ENCODE measurements at places on chromosomes 4 and X.

DNA sequence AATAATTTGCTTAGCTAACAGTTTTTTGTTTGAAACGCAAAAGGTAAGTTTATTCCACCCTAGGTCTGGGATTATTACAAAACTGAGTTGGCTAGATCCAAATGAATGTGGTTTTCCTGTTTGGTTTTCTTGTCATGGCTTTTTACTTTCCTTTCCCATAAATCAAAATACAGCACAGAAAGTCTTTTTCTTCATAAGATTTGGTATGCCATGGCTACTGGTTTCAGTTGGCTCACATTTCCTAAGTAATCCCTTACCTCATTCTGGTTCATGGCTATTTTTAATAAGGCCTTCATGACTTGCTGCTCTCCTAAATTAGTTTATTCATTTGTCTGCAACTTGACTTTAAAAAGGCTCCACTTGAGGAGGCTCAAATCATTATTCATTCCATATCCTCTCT lies 12.9 kb upstream of the PAK3 start:
- DNase-seq, result peak; percentile 24

GRCh38 chr4:73533515-73534422 lies 52.2 kb downstream of the AFM start:
- no peak for DNase-seq

DNA sequence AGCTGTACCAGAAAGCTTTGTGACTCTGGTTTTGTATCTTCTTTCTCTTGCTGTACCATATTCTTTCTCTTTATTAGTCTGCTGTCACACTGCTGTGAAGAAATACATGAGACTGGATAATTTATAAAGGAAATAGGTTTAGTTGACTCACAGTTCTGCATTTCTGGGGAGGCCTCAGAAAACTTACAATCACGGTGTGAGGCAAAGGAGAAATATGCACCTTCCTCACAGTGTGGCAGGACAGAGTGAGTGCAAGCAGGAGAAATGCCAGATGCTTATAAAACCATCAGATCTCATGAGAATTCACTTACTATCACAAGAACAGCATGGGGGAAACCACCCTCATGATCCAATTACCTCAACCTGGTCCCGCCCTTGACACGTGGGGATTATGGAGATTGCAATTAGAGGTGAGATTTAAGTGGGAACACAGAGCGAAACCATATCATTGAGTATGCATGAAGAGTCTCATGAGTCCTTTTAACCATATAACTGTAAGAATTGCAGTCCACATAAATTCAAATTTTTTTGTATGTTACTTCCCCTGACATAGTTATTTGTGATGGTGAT lies 67.4 kb upstream of the INPP4B start:
- no peak for DNase-seq

GRCh38 chr4:54228546-54228945 lies 547 bp upstream of the PDGFRA start:
- DNase-seq, result no peak

- peak; percentile 66 for DNase-seq
Measured at GRCh38 chrX:105564501-105564900, 257.8 kb upstream of the NRK start.

- DNase-seq, result no peak
Measured at GRCh38 chr4:186170966-186171365, 20.4 kb upstream of the CYP4V2 start.

DNA sequence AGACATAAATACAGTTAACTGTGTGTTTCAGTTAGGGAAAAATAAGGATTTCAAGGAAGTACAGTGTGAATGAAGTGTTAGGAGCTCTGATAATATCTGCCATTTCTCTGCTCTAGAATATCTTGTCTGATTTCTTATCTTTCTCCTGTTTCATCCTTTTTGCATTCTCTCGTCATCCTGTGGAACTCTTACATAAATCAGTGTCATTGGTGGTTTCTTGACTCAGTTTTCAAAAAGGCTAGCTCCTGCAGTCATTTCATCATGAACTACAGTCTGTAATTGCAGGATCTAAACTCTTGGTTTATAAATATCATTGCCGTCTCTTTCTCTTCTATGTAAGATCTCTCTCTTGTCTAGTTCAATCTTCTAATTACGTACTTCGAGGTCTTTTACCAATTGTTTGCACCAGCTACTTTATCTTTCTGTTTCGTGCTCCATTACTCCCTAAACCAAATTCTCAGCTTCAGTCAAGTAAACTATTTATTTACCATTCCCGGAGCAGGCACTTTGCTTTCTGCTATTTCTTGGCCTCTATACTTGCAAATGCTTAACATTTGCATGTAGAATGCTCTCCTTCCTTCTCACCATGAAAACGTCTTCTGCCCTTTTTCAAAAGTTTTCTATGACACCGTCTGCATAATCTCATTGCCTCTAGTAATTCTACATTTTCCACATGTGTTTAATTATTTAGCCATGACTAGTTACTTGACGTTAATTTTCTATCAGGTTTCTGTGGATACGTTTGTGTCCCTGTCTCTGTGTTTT lies 294.0 kb downstream of the TENM3 start:
- DNase-seq, result no peak

DNA sequence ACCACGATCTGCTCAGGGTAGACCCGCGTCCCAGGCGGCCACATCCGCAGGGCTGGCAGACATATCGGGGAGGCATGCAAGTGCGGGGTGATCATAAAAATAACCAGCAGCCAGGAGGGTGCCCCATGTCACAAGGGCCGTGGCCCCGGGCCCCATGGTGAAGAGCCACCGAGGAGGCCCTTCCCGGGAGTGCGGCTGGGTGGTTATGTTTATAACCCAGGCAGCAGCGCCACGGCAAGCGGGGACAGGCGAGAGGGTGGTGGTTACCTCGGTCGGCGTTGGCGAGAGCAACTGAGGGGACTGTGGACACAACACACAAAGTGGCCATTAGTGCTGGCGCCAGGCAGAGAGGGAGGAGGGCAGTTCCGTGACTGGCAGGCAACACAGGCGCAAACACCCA lies 92.7 kb upstream of the AFAP1 start:
- no peak for DNase-seq

DNA sequence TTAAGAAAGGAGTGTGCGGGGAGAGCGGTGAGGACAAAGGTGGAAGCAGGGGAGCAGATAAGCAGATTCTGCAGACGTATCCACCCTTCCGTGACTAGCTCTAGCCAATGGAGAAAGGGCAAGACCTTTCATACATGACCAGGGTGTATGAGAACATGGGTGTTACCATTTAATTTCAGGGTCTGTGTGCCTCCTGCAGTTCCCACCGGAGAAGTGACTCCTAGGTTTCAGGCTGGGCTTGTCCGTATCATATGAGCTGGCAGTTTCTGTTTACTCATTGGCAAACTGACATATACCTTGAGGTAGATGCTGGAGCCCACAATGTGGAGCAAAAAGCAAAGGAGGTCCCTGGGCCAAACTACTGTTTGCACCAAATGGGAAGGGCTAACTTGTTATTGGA lies 6.8 kb downstream of the RBM47 start:
- peak; percentile 76 for DNase-seq

DNA sequence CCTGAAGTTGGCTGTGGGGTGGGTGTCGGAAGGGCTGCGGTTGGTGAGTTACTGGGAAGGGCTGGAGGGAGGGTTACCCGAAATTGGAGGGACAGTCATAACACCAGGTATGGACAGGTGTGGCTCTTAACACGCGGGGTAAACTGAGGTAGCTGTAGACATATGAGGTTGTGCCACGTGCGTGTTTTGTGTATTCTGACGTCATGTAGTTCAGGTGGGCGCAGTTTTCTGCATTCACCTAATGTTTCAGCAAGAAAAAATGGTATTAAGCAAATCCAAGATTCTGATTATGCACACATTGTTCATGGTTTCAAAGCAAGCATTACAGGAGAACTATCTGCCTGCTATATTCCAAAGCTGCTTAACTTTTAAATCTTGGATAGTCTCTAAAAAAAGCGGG lies 83.5 kb upstream of the GPM6B start:
- no peak for DNase-seq

DNA sequence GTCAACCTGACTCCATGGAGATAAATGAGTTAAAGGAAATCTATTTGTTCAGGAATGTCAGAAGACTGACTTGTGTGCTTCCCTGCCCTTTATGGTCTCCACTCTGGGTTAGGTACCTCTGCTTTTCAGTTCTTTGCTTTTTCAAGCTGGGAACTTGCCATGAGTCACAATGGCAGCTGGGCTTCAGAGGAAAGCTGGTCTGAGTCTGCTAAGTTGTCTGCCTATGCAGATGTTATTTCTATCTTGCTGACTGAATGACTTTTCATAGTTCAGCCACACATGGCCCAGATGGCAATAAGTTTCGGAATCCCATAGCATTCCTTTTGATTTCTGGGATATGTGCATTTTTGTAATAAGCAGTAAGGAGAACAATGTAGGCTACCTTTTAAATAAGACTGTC lies 337.9 kb upstream of the FGF13 start:
- no peak for DNase-seq

GRCh38 chr4:33193109-33193508 lies 2472.9 kb downstream of the PCDH7 start:
- DNase-seq, result no peak

DNA sequence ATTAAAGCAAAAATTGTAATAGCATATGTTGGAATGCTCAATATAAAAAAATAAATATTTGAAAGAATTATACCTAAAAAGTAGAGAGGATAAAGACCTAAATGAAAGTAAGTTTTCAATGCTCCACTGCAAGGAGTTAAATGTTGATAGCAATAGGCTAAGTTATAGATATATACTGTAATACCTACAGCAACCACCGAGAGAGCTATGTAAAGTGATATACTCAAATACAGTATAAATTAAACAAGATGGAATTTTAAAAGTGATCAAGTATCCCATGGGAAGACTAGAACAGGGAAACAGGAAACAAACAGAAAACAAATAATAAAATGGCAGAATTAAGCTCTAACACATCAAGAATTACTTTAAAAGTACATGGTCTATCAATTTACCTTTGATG lies 73.9 kb downstream of the CASP3 start:
- no peak for DNase-seq

DNA sequence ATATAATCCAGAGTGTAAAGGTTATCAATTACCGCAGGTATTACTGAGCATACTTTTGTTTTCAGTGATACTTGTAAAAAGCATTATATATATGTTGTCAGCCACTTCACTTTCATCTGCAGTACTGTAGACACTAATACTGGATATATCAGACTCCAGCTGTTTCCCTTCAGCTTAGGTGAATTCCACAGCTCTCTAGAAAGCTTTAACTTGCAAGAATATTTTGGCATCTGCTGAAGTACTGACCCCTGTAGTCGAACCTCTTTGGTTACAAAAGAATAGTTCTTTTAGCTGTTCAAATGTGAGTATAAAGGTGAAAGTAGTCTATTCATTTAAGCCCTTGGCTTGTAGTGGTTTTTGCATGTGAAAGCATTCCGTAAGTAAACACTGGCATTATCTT lies 1222.7 kb upstream of the TENM3 start:
- no peak for DNase-seq

- DNase-seq, result no peak
Measured at GRCh38 chrX:14050709-14051108, 21.0 kb upstream of the GEMIN8 start.

- DNase-seq, result peak; percentile 79
Measured at GRCh38 chr4:4995103-4995907, 24.0 kb downstream of the CYTL1 start.

GRCh38 chr4:94358101-94358500 lies 15.5 kb upstream of the HPGDS start:
- no peak for DNase-seq

DNA sequence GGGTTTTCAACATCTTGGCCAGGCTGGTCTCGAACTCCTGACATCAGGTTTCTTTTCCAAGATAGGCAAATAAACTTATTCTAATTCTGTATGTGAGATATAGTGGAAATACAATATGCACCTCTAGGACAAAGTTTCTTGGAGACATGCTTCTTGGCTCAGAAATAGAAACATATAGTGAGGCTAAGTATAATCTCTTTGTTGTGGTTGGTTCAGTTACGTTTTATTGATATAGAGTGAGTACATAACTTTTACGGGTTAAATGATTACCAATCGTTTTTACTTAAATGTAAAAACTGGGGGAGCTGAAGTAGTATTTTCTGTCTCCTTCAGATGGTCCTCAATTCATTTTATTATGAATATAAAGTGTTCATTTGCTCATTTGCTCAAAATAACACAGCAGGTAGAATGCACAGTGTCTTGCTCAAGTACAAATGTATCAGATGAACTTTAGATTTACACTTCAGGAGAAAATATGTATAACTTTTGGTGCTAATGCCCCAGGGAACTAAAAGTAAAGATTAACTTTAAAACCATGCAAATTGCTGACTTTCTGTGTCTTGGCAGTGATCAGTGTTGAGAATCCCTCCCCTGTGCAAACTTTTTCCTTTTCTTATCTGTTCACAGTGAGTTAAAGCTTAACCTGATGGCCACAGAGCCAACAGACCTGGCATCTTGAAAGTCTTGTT lies 77.6 kb downstream of the AFF1 start:
- DNase-seq, result no peak

DNA sequence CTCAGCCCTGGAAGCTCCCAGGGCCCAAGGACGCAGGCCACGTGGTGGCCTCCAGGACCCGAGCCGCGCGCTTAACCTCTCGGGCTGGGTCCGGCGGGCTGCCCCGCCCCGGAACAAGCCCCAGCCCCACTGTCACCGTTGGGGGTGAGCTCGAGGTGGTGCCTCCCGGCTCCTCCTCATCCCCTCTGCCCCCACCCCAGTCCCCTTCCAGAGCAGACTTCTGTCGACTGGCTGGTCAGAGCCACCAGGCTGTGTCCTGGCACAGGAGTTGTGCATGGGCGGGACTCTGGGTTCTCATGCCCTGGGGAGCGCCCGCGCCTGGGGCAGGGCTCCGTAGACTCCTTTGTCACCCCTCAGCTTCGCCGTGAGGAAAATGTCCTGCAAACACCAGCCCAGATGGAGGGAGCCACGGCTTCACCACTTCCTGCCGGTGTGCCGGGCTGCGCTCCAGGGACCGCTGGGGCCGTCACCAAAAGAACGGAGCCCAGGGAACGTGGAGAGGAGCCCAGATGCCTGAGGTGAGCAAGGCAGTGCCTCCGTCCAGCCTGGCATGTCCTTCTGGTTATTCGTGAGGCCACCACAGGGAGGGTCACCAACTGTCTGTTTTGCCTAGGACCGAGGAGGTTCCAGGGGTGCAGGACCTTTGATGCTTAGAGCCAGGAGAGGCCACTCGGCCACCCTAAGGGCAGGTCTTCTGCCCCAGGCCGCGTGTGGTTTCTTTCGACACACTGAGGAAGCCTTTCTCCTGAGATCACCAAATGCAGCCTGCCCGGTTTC lies 7.1 kb upstream of the RGS12 start:
- peak; percentile 74 for DNase-seq

DNA sequence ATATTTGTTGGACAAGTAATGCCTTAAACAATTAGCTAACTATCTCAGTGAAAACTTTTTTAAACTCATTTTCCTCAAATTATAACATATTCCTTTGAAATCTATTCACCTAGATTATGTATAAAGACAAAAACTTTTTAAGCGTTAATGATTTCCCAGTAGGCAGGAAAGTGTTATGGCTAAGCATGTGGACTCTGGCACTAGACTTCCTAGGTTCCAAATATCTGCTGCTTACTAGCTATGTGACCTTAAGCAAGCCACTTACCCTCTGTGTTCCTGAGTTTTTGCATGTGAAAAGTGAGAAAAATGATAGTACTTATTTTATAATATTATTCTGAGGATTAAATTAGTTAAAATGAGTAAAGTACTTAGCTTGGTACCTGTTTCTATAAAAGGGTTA lies 301.8 kb downstream of the STPG2 start:
- DNase-seq, result no peak

- no peak for DNase-seq
Measured at GRCh38 chr4:25494166-25494565, 117.1 kb downstream of the ANAPC4 start.

Measured in MCF 10A (cell line).